MCF 10A (cell line): ENCODE measurements at places on chromosomes 2 and 18. TPM values are rescaled to one million over a fixed set of nuclear protein-coding genes. Genes with fewer than 3 reads are reported as not detected.

The IL1RL1 gene
- total RNA-seq = 10.0 and 25.6 TPM in 2 replicates

The ST8SIA5 gene
- total RNA-seq = not detected in 2 replicates

The CPLX4 gene
- not detected in 2 replicates for total RNA-seq

The CCDC85A gene
- 0.16 and 0.20 TPM in 2 replicates for total RNA-seq

The TUBA4B gene
- not detected in 2 replicates for total RNA-seq

The MYL12B gene
- total RNA-seq = 175 and 229 TPM in 2 replicates

The RAB10 gene
- total RNA-seq = 139 and 147 TPM in 2 replicates

The UGT1A9 gene
- not detected in 2 replicates for total RNA-seq

The PCBP1 gene
- total RNA-seq = 259 and 277 TPM in 2 replicates

The CMPK2 gene
- 0.40 TPM in 1 of 2 replicates, not detected in the other for total RNA-seq

The HNMT gene
- total RNA-seq = 0.28 TPM in 1 of 2 replicates, not detected in the other

The GRB14 gene
- total RNA-seq = 1.5 and 2.0 TPM in 2 replicates

The GALNT3 gene
- total RNA-seq = 20.2 and 24.2 TPM in 2 replicates

The PSMA8 gene
- total RNA-seq = not detected in 2 replicates

The LINC00305 gene
- not detected in 2 replicates for total RNA-seq

The SCN9A gene
- 1.3 and 1.9 TPM in 2 replicates for total RNA-seq

The EVX2 gene
- not detected in 2 replicates for total RNA-seq

The ZAP70 gene
- total RNA-seq = not detected in 2 replicates

The SLC30A3 gene
- total RNA-seq = not detected in 2 replicates

The GAREM2 gene
- total RNA-seq = 0.23 and 1.7 TPM in 2 replicates

The COLEC11 gene
- total RNA-seq = not detected in 2 replicates

The SMYD1 gene
- total RNA-seq = not detected in 2 replicates

The CSRNP3 gene
- 0.05 and 0.33 TPM in 2 replicates for total RNA-seq

The DNER gene
- total RNA-seq = 49.2 and 62.6 TPM in 2 replicates

The GAD1 gene
- 1.6 and 2.5 TPM in 2 replicates for total RNA-seq

The TXNDC2 gene
- not detected in 2 replicates for total RNA-seq

The TOGARAM2 gene
- total RNA-seq = 0.16 TPM in 1 of 2 replicates, not detected in the other

The NXPH2 gene
- total RNA-seq = not detected in 2 replicates

The ANKRD62 gene
- total RNA-seq = not detected in 2 replicates

The REG3G gene
- total RNA-seq = not detected in 2 replicates

The IL36G gene
- not detected in 2 replicates for total RNA-seq

The POTEI gene
- total RNA-seq = not detected in 2 replicates

The PRKAG3 gene
- total RNA-seq = not detected in 2 replicates

The UGT1A3 gene
- not detected in 2 replicates for total RNA-seq

The SERPINB3 gene
- total RNA-seq = 0.28 TPM in 1 of 2 replicates, not detected in the other

The PPP1R1C gene
- not detected in 2 replicates for total RNA-seq

The SP9 gene
- total RNA-seq = not detected in 2 replicates

The ORC2 gene
- 51.5 and 54.4 TPM in 2 replicates for total RNA-seq

The OR6B2 gene
- total RNA-seq = not detected in 2 replicates

The LBH gene
- total RNA-seq = 1.1 and 1.7 TPM in 2 replicates

The ABCG5 gene
- total RNA-seq = not detected in 2 replicates

The RAB6C gene
- total RNA-seq = not detected in 2 replicates

The YPEL5 gene
- total RNA-seq = 62.5 and 80.6 TPM in 2 replicates

The PROC gene
- total RNA-seq = not detected in 2 replicates

The ZSWIM2 gene
- total RNA-seq = not detected in 2 replicates

The ZNF396 gene
- 1.2 and 2.0 TPM in 2 replicates for total RNA-seq

The FOXI3 gene
- total RNA-seq = not detected in 2 replicates

The CRYBA2 gene
- total RNA-seq = not detected in 2 replicates

The KIAA2012 gene
- total RNA-seq = not detected in 2 replicates

The SCG2 gene
- total RNA-seq = 0.52 and 0.84 TPM in 2 replicates
